ENCODE measurements at places on chromosomes 7 and 10. TPM values are rescaled to one million over a fixed set of nuclear protein-coding genes. Genes with fewer than 3 reads are reported as not detected.

The AOAH gene
- 5.5 TPM for total RNA-seq

The MBL2 gene
- total RNA-seq: not detected

The GRM3 gene
- 70.3 TPM for total RNA-seq

The LRIT1 gene
- not detected for total RNA-seq

DNA sequence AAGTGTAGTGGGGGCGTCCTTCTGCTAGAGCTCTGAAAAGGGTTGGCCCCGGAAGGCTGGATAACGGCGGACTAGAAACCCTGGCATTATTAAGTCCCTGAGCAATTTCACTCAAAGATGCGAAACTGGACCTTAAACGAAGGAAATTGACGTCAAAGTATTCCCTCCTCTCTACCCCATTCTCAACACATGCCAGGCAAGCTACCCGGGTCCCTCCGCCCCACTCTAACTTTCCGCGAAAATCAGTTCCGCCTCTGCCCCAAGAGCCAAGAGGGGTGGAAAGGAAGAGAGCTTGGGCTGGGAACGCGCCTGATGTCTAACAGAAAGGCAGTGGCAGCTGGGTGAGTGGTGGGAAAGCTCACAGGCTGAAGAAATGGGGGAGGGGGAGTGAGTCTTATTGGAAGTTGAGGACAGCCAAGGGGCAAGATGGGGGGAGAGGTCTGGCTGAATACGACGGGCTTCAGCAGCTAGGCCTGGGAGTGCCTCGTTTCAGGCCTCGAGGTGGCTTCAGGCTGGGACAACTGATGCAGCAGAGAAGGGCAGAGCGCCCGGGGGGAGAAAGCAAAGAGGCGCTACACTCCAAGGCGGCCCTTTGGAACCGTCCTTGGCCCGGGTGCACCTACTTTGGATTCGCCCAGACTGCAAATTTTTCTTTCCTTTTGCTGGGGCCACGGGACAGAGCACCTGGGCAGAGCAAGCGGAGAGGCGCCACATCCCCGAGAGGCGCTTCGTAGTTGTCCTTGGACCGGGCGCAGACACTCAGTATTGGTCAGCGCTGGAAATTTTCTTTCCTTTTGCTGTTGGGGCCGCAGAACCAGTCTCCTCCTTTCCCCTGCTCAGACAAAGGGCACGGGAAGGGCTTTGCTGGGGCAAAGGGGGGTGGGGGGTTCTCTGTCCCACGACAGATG lies 2.0 kb upstream of the FEZF1 start:
- no peak for DNase-seq
